Adrenal gland (tissue), 19 donors: ENCODE measurements at places on chromosomes 1 and 21. TPM values are rescaled to one million over a fixed set of nuclear protein-coding genes. Genes with fewer than 3 reads are reported as not detected.

Gene ATG4C
- total RNA-seq, result 9.4 TPM

Gene S100A2
- 44.1 TPM for total RNA-seq

Gene LCE6A
- not detected for total RNA-seq

Gene LCE2C
- not detected for total RNA-seq

Gene CHIA
- total RNA-seq, result not detected

Gene S100A7
- not detected for total RNA-seq

Gene SLFNL1
- 0.26 TPM for total RNA-seq

Gene DCST2
- 0.14 TPM for total RNA-seq

Gene CEP170
- 36.6 TPM for total RNA-seq

DNA sequence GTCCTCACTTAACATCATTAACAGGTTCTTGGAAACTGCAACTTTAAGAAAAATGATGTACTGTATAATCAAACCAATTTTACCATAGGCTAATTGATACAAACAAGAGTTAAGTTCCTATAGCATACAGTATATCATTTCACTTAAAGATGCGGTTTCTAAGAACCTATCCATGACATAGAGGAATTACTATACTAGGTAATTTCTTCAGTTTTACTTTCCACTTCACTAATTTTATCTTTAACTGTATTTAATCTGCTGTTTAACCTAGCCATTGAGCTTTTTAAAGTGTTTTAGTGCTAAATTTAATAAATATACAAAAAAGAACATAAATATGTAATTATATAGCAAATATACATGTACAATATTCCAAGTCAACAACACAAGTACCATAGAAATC lies 28.3 kb downstream of the SLC19A2 start:
- H3K27me3 ChIP-seq, result no peaks in the 10 kb centered on the region
- H3K4me1 ChIP-seq, result no peaks in the 10 kb centered on the region
- H3K36me3 ChIP-seq, result no peaks in the 10 kb centered on the region
- H3K4me3 ChIP-seq, result no peak overlapping the region

- no peak overlapping the region for H3K27ac ChIP-seq
- H3K27me3 ChIP-seq, result no peaks in the 10 kb centered on the region
- no peaks in the 10 kb centered on the region for H3K36me3 ChIP-seq
- no peaks in the 10 kb centered on the region for H3K4me1 ChIP-seq
Observed at GRCh38 chr1:203592156-203592555, 34.5 kb upstream of the ATP2B4 start.

DNA sequence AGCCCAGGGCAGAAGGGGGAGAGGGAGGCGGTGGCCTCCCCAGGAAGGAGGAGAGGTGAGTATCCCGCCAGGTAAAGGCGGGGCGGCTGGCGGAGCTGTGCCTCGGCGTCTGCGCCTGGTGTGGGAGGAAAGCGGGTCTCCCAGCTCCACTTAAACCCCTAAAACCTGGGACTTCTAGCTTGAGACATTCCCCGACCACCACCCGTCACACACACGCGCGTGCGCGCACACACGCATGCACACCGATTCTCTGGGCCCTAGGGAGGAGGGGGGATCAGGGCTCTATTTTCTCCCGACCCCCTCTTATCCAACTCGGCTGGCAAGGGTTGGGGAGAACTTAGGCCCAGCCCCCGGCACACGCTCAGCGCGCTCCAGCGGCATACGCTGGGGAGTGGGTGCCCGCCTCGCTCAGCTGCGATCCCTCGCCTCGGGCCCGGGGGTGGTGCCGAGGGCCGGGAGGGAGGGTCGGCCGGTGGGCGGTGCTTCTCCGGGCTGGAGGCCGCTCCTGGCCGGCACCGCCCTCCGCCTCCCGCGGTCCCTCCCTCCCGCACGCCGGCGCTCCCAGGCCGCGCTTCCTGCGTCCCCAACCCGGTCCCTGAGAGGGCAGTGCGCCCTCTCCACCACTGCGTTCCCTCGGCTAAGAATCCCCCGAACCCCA lies at the start of gene TMEM51:
Gene TMEM51, plus strand, starts transcription at position 564 of the 658 bp plus-strand sequence. CDS start 61,341 bp downstream, outside the sequence.
- no peaks in the 10 kb centered on the region for H3K27me3 ChIP-seq
- H3K4me3 ChIP-seq, result peak within 1 kb of the TSS; percentile 49
- peak within 1 kb of the TSS; percentile 99 for H3K27ac ChIP-seq
- no peaks in the 10 kb centered on the region for H3K36me3 ChIP-seq
- H3K4me1 ChIP-seq, result peaks cover 60% of the 10 kb centered on the region
- DNase-seq, result peak; percentile 80

DNA sequence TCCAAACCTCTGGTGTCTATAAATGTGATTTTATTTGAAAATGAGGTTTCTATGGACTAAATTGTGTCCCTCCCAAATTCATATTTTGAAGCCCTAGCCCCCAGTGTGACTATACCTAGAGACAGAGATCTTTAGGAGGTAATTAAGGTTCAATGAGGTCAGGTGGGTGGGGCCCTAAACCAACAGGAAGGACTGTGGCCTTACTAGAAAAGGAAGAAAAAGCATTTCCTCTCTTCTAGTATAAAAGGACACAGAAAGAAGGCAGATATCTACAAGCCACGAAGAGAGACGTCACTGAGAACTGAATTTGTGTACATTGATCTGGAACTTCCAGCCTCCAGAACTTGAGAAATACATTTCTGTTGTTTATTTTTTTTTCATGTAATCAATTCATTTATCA lies 123.1 kb upstream of the RUNX1 start:
- no peaks in the 10 kb centered on the region for H3K4me1 ChIP-seq
- no peaks in the 10 kb centered on the region for H3K36me3 ChIP-seq
- no peak for DNase-seq

DNA sequence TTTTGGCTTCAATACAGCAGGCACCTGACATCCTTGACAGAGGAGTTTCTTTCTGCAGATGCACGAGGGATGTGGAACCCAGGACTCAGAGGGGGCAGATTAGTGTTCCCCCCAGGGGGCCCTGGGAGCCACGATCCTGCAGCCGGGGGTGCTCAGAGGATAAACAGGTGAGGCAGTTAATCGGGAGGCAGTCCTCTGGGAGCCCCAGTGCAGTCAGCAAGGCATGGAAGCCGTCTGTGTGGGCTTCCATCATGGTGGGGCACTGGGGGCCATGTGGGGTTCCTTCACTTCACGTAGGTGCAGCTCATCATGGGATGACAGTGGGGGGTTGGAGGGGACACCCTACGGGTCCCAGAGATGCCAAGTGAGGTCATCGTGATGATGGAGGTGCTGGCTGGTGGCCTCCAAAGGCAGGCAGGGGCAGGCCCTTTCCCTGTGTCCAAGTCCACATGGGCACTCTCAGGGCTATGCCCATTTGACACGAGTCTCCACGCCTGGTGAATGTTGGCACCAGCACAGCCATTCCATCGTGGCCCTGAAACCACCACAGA lies 59.3 kb upstream of the ABCG1 start:
- H3K27me3 ChIP-seq, result no peaks in the 10 kb centered on the region
- no peak overlapping the region for H3K27ac ChIP-seq
- no peaks in the 10 kb centered on the region for H3K36me3 ChIP-seq

DNA sequence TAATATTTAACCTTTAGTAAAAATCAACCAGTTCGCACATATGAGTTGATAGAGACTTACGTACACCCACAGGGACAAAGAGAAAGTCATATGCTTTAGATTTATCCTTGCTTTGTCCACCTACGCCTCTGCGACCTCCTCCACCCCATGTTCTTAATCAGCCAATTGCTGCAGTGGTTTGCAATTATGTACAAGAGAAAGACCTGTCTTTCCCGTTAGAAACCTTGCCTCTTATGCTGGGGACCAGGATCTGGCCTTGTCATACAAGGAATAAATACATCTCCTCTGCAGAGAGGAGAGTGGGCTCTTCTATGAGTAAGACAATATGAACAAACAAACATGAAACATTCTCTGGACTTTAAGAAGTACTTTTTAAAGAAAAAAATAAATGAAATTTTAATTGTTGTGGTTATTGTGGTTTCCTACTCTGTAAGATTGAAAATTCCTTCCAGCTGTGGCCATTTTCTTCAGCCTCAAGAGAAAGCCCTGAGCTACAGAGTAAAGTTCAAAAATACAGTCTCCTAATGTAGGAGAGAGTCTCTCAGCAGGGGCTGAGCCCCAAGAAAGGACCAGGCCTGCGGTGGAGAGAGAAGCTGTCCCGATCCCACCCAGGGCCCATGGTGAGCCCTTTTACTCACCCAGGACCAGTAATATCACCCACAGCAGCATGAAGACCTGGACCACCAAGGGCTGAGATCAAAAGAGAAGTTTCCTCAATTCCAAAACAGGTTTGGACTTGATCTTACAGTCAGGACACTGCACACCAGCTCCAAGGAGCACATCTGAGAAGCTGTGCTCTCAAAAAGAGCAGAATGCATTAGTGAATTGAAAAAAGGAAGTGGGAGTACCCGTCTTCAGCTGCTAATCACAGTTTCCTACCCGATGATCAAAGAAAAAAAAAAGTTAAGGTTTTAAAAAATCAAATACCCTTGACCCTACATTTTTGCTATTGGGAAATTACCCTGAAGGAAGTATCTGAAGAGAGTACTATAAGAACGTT lies at the start of gene FCRL5:
Gene FCRL5, minus strand, starts transcription at position 822 of the 1,000 bp plus-strand sequence. Its CDS starts 153 bp downstream, at position 669.
- no peaks in the 10 kb centered on the region for H3K36me3 ChIP-seq
- H3K4me1 ChIP-seq, result no peaks in the 10 kb centered on the region
- H3K4me3 ChIP-seq, result no peak within 1 kb of the TSS
- no peak for DNase-seq
- H3K27me3 ChIP-seq, result no peaks in the 10 kb centered on the region
- H3K27ac ChIP-seq, result no peak within 1 kb of the TSS

DNA sequence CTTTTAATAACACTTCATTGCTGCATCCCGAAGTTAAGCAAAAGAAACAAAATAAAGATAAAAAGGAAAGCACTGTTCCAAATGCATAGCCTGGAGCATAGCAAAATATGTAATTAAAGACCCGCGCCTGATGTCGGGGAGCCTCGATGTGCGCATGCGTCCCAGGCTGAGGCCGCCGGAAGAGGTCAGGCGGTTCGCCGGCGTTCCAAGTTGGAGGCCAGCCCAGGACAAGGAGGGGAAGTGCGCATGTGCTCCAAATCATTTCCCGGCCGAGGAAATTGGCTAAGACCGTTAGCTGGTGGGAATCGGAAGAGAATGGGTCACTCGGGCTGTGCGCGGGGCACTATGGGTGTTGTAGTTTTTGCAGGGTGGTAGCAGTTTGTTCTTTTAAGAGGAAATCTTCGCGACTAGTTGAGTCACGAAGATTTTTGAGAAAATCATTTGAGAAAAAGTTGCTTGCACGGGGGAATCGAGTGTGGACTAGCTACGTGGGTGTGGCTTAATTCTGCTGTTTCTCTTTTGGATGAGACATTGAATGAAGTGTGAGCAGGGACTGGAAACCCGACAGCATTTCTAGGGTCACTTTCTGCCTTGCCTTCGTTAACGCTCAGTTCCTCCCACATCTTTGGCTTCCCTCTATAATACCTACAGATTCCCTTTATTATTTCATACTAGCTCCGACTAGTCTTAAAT lies 31.0 kb upstream of the CD1D start:
- H3K27ac ChIP-seq, result peak overlapping the region; percentile 52
- H3K4me3 ChIP-seq, result no peak overlapping the region
- H3K4me1 ChIP-seq, result peaks cover 24% of the 10 kb centered on the region
- no peaks in the 10 kb centered on the region for H3K36me3 ChIP-seq

- no peak for DNase-seq
- no peaks in the 10 kb centered on the region for H3K36me3 ChIP-seq
- H3K27ac ChIP-seq, result no peak overlapping the region
- H3K4me3 ChIP-seq, result no peak overlapping the region
Observed at GRCh38 chr1:160781914-160782689, 13.9 kb upstream of the LY9 start.

- H3K27me3 ChIP-seq, result no peaks in the 10 kb centered on the region
- H3K36me3 ChIP-seq, result no peaks in the 10 kb centered on the region
- no peak overlapping the region for H3K4me3 ChIP-seq
- no peak overlapping the region for H3K27ac ChIP-seq
Observed at GRCh38 chr21:35849144-35849543, 211.2 kb downstream of the SETD4 start.

DNA sequence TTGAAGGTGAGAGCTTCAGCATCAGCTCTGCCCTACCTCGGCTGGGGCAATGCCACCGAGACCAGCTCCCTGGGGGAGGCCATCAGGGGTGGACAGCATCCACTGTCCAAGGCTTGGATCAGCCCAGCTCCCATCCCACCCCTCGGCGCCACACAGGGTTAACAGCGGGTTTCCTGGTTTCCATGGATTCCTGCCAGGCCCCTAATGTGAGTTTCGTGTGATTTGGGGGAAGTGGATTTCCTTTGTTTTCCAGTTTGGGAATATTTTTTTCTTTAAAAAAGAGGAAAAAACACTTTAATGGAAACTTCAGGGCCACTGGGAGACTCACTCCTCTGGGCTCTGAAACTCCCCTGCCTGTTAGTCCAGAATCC lies 34.3 kb downstream of the CASZ1 start:
- H3K4me3 ChIP-seq, result no peak overlapping the region
- H3K27me3 ChIP-seq, result no peaks in the 10 kb centered on the region
- no peaks in the 10 kb centered on the region for H3K4me1 ChIP-seq

DNA sequence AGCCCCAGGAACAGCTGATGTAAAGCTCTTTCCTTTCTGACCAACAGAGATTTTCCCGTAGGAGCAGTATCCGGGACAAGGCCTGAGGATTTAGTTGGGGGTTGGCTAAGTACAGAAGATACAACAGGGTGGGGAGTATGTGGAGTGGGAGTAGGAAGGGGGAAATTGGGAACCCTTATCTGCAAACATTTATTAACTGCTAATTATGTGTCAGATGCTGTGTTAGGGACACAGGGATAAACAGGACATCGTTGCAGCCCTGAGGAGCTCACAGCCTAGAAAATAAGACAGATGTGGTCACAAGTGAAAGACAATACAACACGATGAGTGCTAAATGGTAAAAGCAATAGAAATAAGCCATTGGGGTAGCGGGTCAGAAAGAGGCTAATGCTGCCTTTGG lies 12.0 kb downstream of the CD84 start:
- no peaks in the 10 kb centered on the region for H3K36me3 ChIP-seq
- no peak overlapping the region for H3K4me3 ChIP-seq
- peaks cover 5% of the 10 kb centered on the region for H3K4me1 ChIP-seq
- no peak overlapping the region for H3K27ac ChIP-seq

- no peaks in the 10 kb centered on the region for H3K4me1 ChIP-seq
- H3K27me3 ChIP-seq, result no peaks in the 10 kb centered on the region
- H3K27ac ChIP-seq, result no peak overlapping the region
- H3K36me3 ChIP-seq, result no peaks in the 10 kb centered on the region
- no peak overlapping the region for H3K4me3 ChIP-seq
Observed at GRCh38 chr21:25297117-25297516, 310.2 kb downstream of the MRPL39 start.

DNA sequence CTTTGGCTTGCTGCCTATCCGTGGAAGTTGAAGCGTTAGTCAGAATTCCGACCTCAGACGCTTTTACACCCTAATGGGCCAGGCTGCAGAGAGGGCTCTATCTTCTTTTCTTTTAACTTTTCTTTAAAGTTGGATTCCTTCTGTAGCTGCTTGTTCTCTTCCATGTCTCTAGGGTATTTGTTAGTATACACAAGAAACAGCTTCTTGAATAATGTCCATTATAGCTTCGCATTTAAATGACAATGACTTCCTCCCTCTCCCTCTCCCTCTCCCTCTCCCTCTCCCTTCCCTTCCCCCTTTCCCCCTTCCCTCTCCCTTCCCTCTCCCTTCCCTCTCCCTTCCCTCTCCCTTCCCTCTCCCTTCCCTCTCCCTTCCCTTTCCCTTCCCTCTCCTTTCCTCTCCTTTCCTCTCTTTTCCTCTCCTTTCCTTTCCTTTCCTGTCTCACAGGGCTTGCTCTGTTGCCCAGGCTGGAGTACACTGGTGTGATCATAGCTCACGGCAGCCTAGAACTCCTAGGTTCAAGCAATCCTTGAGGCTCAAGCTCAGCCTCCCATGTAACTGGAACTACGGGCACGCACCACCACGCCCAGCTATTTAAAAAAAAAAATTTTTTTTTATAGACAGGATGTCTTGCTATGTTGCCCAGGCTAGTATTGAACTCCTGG lies 33.0 kb downstream of the RIPPLY3 start:
- H3K4me3 ChIP-seq, result no peak overlapping the region
- H3K4me1 ChIP-seq, result no peaks in the 10 kb centered on the region
- no peaks in the 10 kb centered on the region for H3K27me3 ChIP-seq
- no peaks in the 10 kb centered on the region for H3K36me3 ChIP-seq
- DNase-seq, result no peak
- H3K27ac ChIP-seq, result no peak overlapping the region
